Fibroblast of skin of abdomen (primary cell): ENCODE measurements at places on chromosomes 4 and X.

DNA sequence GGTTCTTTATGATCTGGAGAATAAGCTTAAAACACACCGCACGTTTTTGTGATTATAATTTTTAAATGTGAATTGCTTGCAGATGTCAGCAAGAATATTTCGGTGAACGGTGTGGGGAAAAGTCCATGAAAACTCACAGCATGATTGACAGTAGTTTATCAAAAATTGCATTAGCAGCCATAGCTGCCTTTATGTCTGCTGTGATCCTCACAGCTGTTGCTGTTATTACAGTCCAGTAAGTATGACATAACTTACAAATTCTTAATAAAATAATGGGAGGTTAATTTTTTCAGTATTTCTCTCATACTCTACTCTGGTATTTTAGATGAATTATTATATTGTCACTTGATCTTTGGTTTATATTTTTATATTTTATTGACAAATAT is 5.4 kb downstream of the AREG start:
- no peak for DNase-seq

- DNase-seq: no peak
These were observed 90.1 kb upstream of the PHOX2B start for GRCh38 chr4:41838590-41838989.

GRCh38 chr4:126710935-126711334 is 921.8 kb upstream of the INTU start:
- no peak for DNase-seq

DNA sequence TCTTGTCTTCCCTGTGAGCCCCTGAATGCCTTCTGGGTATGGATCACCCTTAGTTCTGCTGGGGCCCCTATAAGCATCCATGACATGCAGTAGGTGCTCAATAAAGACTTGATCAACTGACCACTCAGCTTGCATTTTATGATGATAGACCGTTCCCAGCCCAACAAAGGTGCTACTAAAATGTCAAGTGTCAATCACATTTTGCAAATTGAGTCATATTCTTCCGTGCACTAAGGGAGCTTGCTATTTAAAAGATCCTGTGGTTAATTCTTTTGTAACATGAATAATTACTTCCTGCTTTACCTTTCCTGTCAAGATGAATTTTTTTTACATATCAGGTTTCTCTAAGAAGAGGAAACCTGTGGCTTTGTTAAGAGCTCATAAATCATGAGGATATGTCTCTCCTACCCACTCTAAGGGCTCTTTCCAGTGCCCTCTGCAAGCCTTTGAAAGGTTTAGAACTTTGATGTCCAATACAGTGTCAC is 47.6 kb downstream of the SH3KBP1 start:
- no peak for DNase-seq

DNA sequence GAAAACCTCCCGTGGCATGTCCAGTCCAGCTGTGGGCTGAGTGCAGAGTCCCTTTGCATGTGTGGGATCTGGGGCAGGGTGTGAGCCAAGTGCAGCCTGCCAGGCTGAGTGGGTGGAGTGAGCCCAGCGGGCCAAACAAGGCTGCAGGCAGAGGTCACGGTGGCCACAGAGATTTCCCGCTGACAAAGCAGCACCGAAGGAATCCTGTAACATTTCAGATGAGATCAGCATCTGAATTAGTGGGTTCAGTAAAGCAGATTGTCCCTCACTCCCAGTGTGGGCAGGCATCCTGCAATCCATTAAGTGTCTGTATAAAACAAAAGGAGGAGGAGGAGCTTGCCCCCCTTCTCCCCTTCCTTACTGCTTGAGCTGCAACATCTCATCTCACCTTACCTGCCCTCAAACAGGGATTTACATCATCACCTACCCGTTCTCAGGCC is 324.4 kb downstream of the FAT4 start:
- DNase-seq: no peak

DNA sequence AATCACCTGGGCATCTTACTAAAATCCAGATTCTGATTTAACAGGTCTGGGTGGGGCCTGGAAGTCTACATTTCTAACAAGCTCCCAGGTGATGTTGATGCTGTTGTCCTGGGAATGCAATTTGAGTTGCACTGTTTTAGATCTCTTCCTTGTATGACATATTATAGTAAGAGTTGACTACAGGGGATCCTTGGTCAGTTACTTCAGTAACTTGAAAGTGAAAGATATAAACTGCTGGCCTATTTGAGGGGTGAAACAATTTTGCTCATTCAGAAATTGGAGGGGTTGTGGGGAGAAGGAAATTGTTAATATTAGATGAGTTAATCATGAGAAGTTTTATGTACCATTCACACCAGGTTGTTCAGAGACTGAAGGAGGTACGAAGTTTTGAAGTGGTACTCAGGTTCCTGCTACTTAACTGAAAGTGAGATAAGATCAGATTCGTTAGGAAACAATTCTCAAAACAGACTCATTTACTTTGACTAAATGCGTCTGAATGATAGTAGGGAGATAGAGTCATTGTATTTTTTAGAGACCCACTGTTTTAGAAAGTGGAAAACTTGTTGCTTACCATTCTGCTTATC is 12.5 kb downstream of the SH2D1A start:
- no peak for DNase-seq

DNA sequence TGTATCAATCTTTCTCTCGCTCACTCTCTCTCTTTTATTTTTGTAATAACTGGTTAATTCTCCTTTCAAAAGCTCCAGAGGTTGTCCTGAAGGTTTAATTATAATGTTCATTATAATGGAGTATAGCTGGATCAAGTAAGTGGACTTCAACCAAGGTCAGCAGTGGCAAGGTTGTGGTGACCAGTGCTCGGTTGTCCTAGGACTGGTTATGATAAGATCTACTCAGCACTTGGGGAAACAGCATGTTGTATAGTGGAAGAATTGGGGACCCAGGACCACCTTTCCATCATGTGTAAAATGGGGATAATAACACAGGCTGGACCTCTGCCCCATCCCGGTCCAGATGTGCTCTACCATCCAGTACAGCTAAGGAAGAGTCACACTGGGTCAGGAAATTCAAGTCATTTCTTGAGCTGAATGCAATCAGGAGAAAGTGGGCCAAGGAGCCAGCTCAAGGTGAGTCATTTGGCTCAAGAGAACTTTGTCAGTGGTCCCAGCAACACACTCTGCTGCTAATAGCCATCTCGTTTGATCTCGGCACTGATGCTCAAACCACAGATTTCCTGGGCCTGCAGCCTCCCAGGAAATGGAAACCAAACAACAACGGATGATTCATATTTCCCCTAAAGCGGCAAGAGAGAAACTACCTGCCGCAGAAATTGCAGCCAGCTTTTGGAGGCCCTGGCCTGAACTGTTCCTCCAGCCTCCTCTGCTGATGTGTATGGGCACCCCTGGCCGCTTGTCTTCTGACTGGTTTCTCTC is 123.6 kb upstream of the RBPJ start:
- peak; percentile 93 for DNase-seq

DNA sequence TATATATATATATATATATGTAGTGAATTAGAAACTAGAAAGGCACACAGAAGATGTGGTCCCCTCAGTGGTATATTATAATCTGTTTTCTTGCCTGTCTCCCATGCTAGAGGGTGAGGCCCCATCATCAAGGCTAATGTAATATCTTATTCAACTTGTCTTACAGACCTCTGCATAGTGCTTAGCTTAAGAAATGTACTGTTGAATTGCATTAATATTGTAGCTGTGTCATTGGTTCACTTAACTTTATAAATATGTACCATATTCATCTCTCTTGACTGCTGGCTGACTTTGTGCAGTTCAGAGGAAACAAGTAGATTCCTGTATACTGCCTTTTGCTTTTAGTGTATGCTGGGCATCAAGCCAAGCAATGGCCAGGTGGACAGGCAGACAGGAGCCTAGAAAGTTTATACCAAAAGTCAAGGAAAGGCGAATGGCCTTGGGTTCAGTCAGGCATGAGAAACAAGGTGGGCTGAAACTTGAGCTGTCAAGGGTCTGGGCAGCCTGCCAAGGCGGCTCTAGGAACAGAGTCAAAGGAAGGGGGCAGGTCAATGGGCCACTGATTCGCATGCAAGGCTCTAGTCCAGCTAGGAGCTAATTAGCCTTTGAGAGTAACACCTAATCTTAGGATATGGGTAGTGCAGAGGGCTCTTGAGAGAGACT is 78.8 kb upstream of the LEF1 start:
- DNase-seq: no peak

- no peak for DNase-seq
These were observed 14.3 kb upstream of the C4orf50 start for GRCh38 chr4:6032249-6033244.

DNA sequence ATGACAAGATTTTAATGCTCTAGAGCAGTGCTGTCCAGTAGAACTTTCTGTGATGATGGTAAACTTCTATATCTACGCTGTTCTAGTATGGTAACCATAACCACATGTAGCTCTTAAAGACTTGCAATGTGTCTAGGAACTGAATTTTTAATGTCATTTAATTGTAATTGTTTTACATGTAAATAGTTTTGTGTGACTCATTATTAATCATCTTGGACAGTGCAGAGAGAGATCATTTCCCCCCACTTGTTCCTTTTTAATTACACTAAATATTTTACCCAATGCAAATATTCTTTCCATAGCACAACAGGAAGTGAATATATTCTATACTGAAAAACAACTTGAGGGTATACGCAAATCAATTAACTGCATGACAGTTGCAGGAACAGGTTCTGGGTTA is 5.8 kb downstream of the ATG4A start:
- DNase-seq: peak; percentile 28

DNA sequence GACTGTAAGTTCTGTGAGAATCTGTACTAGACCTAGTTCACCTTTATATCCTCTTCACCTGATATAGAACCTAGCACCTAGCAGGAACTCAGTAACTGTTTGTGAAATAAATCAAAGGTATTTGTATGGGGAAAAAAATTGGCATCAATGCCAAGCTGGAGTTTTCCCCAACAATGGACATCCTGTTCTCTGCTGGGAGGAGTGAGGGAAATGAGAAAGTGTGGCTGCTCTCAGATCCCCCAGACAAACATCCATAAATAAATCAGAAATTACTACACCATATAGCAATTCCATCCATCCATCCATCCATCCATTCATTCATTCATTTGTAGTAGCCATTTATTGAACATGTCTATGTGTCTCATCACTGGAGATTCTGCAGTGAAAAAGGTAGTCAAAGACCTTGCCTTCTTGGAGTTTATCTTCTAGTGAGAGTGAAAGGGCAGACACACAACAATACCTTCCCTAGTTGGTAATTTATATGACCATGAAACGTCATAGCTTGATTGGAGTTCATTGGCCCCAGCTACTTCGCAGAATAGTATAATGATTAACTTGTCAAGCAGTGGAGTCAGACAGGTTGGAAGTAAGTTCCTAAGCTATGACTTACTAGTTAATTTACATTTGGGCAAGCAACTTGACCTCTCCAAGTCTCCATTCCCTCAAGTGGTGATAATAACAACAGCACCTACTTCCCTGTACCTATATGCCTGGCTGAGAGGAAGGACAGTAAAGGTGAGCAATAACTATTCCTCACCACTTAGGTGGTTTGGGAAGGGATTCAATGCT is 98.7 kb upstream of the KIT start:
- DNase-seq: no peak

DNA sequence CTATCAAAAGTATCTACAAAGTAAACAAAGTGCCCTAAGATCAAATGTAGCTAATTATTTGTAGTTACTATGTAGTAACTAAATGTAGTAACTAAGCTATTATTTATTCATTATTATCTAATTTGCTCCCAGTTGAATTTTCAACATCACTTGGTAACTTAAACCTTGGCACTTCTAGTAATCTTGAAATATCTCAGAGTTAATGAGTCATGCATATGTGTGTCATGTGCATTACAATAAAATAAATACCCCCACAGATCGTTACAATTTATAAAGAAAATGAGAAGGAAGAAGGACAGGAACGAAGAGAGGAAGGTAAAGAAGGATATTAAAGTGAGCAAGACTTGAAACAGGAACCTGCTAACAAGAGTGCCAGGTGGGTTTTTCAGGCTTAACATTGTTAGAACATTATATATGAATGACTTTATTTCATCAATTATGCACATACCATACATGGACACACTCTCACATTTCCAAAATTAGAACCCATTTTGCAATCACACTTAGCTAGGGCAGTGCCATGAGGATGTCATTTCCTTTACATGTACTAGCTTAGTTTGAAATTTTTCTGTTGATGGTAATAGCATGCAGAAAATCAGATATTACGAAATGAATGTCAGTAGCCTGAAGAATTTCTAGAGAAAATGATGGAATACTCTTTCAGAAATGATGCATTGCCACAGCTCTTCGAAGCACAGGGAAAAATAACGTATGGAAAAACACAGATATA is 1670.4 kb upstream of the AGA start:
- no peak for DNase-seq

- no peak for DNase-seq
These were observed 34.1 kb upstream of the ZNF81 start for GRCh38 chrX:47802589-47802988.

DNA sequence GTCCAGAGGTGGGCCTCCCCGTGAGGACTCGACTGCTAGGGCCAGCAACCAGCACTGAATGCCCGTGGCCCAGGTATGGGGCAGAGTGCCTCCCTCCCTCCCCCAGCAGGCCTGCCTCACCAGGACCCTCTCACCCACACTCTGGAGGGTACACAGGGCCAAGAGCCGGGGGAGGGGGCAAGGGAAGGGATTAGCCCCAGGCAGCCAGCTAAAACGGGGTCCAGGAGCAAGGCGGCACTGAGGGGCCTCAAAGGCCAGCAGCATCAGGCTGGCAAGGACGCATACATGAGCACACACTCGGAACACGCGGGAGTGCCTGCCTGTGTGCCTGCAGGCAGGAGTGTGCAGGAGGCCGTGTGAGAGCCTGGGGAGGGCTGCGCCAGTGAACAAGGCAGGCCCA is 18.3 kb upstream of the DUSP9 start:
- no peak for DNase-seq

GRCh38 chr4:905485-906338 is 26.4 kb downstream of the GAK start:
- DNase-seq: no peak

DNA sequence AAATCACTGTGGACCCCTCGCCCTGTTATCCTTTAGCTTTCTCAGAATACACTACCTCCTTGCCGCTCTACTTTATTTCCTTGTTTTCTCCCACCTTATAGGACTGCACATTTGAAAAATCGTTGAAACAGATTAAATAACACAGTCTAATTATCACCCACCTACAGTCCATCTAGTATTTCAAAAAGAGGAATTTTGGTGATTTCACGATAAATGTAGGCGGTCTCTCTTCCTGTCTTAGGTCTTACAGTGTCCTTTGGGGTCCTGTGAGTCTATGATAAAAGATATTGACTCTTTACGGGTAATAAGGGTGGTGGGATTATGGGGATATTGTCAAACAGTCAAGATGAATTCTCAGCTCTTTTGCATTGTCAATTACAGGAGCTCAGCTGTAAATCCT is 2.4 kb upstream of the TBL1X start:
- no peak for DNase-seq

GRCh38 chr4:139465922-139466321 is 12.0 kb downstream of the RAB33B start:
- DNase-seq: no peak

GRCh38 chr4:27005501-27005900 is 144.9 kb downstream of the STIM2 start:
- peak; percentile 68 for DNase-seq

GRCh38 chr4:47118192-47118929 is 87.0 kb downstream of the GABRB1 start:
- DNase-seq: peak; percentile 71
